Activated CD4-positive, alpha-beta T cell treated with anti-CD3 and anti-CD28 coated beads for 4 hours (primary cell): ENCODE measurements at places on chromosomes 5 and 9.

DNA sequence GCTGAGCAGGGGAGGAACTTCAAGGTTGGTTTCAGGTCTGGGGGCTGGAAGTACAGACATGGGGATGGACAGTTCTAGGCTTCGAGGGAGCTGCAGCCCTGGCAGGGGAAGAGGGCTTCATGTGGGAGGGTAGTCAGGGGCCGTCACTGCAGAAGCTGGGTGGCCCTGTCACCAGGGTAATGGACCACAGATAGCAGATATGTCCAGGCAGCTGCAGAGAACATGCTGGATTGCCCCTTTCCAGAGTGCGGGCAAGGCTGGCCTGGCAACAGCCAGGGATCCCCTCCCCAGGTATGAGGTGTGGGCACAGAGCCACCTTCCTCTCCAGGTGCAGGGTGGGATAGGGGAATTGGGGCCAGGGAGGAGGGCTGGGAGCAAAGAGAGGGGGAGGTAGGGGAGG is 206.5 kb downstream of the GADD45G start:
- no peak for DNase-seq

- DNase-seq: no peak
These were observed 32.2 kb upstream of the CDKN2B start for GRCh38 chr9:22041344-22041743.

DNA sequence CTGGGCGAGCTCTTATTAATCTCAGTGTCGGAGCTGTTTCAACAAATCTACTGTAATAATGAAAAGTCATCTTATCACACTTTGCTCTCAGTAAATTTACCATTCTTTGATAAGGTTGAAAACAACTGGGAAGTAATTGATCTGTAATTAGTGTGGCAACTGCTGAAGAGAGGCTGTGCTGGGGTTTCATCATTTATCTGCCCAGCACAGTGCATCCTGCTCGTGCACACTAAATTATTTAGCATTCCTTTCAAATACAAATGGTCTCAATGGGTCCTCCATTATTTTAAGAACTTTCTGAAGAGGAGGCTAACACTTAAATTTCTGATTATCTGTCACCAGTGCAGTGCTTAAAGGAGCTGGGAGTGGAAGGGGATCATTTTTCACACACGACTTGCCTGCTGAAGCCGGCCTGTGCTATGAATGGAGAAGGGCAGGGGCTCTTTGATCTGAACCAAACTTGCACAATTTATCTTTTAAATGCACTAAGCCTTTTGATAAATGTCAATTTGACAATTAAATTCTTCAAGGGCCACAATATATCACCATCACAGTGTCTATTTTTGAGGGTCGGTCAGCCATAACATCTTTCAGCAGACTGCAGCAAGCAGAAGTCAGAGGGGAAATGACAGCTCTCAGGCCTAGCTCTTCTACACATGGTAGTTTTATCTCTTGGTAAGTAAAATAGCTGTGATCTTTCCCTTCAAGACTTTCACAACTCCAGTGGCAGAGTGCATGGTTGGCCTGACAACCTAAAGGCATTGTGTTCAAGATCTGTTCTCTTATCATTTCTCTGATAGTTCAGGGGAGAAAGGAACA is 106.4 kb upstream of the EFNA5 start:
- DNase-seq: no peak

DNA sequence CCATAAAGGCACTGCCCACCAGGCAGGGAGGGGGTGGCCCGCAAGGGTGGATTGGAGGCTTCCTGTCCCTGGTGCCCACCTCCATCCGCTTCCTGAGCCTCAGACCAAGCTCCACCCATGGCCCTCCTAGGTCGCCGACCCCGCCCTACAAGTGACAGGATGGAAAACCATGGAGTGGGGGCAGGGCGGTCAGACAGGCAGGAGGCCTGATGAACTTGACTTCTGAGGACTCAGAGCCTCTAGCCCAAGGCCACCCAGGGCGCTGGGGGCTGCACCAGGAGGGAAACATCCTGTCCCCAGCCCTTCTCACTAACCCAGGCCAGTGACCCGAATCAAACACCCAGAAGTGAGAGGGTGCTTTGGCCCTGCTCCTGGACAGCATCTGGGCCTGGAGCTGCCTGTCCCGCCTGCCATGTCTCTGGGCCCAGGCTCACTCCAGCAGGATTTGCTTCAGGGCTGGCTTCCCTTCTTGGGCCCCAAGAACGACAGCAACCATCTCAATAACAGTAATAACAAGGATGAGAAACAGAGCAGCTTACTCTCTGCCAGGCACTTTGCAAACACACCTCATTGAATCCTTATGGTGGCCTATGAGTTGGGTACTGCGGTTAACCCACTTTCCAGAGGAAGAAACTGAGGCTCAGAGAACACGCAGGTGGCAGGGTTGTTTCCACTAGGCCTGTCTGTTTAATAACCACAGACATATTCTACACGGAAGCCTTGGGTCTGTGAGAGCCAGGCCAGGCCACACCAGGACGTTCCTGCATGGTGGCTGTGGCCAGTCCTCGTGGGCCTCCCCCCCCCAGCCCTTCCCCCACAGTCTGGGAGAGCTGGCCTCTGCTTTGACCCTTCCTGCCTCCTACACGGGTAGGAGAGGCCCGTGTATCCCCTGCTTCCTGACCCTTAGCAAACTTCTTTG is 4.4 kb upstream of the ST6GALNAC6 start:
- peak; percentile 62 for DNase-seq

GRCh38 chr9:134099123-134099761 is 31.4 kb upstream of the BRD3 start:
- DNase-seq: peak; percentile 58

- no peak for DNase-seq
These were observed 7.9 kb downstream of the SLC6A3 start for GRCh38 chr5:1437226-1437829.
